ENCODE measurements at places on chromosomes 5 and 9.

- no peak for DNase-seq
Measured at GRCh38 chr9:131943351-131943841, 136.3 kb downstream of the MED27 start.

DNA sequence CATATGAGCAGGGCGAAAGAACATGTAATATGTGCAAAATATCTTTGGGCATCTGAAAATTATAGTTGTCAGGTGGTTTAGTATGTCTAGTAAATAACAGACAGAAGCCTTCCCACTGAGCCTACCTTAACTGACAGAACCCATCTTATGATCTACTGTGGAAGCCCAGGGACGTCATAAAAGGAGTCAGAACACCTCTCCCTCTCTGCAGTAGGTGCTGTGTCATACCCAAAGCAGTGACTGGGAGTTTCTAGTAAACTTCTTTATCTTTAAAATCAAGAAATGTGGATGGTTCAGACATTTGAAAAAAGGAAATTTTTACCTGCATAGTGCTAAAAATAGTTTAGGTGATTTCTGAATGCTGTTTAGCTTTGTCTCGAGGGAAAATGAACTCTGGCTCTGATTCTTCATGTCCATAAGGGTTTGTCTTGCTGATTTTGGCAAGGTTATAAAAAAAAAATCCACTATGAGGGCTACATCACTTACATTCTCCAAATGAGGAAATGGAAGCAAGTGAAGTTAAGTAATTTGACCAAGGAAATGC lies 104.0 kb downstream of the NUDT12 start:
- DNase-seq = no peak

DNA sequence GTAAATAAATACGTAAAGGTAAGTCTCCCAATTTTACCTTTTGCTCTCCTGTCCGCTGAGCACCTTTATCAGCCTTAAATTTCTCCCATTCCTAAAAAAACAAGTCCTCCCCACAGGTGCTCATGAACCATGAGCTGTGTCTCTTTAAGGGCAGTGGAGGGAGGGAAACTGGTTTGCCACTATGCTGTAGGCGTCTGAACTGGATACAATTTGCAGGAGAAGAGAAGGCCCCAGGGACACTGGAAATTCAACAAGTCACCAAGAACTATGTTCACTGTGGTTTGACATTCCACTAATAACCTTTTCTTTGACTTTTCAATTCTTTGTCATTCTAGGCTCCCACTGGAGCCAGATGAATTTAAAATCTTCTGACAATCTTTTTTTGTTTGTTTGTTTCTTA lies 72.2 kb downstream of the LHFPL2 start:
- DNase-seq = no peak

DNA sequence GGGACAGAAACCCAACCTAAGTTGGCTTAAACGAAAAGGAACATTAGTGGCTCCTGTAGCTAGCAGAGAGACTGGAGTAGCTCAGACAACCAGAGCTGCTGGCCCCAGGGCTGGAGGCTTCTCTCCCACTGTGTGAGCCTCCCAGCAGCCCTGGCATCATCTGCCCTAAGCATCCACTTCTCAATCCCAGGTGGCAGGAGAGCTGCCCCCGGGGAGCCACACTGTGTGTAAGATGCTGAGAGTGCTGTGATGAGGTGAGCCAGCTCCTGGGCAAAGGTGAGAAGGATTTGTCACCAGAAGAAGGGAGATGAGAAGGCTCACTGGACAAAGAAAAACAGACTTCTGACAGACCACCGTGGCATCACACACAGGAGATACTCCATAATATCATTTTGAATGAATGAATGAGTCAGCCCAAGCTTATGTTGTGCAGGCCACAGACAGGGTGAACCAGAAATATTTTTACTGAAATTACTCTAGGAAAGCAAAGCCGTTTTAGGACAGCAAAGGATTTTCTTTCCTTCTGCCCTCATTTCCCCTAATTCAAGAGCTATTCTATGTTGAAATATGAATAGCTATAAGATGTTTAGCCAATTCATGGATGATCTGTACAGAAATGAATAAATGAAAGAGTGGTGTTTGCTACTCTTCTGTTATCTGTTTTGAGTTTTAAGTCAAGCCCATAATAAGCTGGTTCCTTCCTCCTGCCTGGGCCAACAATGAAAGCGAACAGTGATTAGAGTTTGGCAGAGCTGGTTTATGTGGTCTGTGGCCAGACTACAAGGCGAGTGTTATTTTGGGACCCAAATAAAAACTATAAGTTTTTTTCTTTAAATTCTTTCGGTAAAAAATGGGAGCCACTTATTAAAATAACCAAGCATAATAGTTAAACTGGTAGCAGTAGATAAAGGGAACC lies 57.4 kb upstream of the ECM2 start:
- DNase-seq = no peak

DNA sequence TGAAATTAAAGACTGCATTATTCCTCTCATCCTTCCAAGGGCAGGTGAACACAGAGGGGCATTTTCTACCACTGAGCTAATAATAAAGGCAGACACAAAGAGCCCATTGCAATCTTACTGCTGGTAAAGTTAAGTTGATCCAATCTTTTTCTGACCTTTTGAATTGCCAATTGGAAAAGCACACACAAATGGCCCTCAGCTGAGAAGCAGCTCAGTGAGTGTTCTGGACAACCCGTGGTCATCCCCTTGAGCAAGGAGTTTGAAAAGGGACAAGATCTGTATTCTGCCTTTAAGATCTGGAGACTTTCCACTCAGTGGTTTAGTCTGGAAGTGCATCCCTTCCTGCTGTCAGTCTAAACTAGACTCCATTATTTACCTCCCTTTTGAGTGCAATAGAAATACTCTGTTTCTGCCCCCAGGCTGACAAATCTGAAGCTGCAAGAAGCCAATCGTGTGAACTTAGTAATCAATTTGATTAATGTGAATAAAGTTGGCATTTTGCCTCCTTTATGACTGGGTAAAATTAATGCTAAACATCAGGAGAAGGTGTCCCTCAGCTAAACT lies 835.7 kb downstream of the MAT2B start:
- DNase-seq = no peak

DNA sequence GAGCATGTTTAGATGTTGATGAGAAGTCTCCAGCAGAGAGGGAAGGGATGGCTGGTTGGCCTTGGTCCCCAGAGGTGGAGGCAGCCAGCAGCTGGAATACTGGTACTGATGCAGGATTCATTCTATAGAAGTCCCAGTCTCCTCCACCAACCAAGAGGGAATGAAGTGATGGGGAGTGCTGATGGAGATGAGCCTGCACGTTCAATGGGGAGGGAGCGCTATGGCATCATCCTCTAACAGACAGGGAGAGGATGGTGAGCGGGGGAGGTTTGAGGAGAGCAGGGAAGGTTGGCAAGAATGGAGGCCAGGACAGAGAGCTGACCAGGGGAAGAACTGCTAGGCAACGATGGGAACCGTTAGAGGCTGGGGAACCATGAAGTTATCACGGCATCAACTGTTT lies 159.8 kb upstream of the MVB12B start:
- no peak for DNase-seq

DNA sequence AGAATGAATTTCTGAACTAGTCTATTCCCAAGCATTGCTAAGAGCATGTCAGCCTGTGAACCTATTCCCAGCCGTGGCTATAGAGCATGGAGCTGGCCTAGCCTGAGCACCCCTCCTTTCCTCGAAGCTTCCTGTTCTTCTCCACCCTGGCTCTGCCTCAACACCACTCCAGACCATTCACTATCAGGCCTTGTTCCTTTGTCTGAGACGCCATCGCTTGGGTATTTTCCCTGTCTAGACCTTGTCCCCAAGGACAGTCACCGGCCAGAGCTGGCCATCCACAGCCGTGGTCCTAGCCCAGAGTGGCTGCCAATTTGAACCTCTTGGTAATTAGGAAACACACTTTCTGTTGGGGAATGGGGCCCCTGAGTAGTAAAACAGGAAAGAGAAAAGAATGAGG lies 105.8 kb downstream of the LIFR start:
- DNase-seq = no peak

GRCh38 chr5:153813901-153814300 lies 224.8 kb downstream of the FAM114A2 start:
- DNase-seq = no peak

DNA sequence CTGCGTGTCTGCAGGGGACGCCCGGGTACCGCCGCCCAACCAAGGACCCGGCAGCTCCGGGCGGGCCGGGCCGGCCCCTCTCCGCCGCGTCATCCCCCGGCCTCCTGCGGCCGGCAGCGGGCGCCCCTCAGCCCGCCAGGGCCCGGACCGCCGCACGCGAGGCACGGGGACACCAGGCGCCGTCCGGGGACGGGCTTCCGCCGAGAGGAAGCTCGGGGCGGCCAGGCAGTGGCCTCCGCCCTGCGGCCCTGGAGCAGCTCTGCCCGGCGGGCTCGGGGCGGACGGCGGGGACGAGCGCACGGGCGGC lies 373 bp downstream of the FBXW5 start:
- DNase-seq = no peak

DNA sequence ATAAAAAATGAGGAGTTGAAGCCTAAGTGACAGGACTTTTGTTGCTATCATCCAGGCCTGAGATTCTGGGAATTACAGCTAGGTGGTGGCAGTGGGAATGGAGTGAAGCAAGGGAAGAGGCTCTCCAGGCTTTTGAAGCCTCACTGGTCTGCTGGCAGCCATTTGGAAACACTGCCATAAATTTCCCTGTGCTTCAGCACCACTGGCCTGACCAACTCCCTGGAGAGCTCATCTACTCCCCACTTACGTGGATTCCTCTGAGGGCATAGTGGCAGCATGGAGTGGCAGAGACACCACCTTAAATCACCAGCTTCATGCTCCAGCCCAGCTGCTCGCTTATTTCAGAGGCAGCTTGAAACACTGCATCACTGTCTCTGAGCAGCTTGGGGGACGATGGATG lies 518.2 kb downstream of the TLR4 start:
- DNase-seq = no peak

DNA sequence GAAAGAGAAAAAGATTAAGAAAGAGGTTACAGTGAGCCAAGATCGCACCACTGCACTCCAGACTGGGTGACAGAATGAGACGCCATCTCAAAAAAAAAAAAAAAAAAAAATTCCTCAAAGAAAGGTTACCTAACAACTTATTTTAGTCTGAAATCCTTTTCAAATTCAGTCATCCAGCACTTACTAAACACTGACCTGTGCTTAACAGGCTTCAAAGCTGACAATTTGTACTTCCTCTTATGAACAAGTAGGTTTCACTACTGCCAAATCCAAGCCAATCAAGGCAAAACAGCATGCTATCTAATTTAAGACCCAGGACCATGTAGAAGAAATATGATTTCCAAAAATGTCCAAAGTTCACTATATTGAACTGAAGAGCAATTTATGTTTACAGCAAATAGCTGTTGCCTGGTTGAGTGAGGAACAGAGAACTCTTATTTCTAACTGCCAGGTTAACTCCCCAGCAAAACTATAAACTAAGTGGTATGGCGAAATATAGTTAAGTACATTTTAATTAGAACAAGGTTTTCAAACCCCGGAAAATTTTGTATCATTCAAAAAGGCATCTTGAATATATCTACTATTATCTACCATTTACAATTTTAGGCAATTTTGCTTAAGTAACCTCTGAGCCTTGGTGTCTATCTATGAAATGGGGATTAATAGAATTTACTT lies 13.4 kb downstream of the PWWP2A start:
- peak; percentile 84 for DNase-seq

DNA sequence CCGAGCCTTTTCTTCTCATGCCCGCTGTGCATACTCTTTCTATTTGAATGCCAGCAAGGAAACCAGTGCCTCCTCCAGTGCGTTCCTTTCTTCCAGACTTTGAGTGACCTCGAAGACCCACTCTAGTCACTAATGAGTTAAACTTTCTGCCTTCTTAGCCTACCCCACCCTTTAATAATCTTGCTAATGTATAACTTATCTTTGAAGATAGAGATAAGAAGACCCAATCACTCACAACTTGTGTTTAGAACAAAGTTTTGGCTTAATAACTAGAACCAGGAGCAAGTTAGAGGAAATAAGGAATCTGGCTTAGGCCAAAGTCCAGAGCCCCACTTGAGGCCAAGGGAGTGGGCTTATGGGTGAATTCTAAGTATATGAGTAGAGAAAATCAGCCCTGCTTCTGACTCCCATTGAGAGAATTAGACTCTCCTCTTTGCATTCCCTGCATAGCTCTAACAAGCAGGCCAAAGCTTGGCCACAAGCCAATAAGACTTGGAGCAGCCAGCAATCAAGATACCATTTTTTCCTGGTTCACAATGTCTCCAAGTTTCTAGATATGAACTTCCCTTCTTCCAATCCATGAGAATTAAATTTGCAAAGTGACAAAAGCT lies 181.5 kb upstream of the PIK3R1 start:
- DNase-seq = no peak

DNA sequence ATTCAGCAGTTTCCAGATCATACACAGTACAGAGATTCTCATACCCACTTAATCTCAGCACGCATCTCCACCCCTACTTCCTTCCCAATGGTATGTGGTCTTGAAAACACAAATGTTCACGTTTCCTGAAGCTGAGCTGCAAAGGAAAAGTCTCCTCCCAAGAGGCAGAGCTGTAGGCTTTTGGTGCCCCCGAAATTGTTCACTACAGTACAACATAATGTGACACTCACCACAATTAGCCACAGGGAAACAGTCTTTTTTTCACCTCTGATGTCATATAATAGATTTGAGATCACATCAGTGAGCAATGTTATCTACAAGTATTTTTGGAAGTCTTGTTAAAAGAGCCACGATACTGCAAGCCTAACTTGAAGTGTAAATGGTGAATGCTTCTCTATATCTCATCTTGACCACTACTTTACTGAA lies 40.2 kb downstream of the NFIB start:
- no peak for DNase-seq

DNA sequence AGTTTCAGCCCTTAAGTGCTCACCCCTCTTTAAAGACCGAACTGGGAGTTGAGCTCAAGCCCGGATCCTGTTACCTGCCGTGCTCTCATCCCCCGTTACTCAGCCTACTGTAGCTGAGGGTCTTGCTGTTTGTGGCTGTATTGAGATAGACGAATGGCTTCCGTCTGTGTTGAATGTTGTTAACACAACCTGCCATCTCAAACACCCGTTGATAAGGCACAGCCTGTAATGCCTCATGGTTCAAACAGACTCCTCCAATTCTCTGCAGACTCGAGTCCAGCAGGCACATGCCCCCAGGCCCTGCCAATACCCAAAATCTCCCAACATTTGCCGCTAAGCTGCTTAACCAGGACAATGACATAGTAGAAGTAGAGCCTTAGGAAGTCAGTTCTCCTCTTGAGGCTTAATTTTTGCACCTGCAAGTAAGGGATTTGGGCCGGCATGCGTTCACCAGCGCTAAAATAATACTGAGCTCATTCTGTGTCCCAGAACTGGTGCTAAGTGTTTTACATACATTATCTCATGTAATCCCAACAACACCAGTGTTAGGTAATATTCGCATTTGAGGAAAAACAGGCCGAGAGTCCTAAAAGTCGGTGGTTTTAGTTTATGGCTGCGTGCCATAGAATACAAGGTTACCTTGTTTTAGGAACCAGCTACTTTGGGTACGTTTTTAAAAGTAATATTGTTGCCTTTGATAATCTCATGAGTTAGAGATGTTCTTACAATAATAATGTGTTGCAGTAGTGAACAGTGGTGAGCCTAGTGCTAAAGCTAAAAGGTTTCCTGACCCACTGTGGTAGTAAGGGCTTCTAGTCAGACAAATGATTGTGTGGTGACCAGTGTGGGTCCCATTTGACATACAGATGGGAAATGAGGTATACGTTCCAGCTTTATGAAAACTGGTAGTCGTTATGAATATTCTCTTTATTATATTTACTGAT lies 1.5 kb upstream of the RFX3 start:
- DNase-seq = peak; percentile 79

- DNase-seq = no peak
Measured at GRCh38 chr5:10655972-10656830, 92.3 kb downstream of the ANKRD33B start.

- DNase-seq = no peak
Measured at GRCh38 chr9:100096378-100096916, 2.4 kb downstream of the ERP44 start.

Measured in NB4 (cell line).